ENCODE measurements at places on chromosomes 11 and 22.

- peak; percentile 50 for DNase-seq
These were observed 11.3 kb upstream of the GDPD5 start for GRCh38 chr11:75536786-75537641.

GRCh38 chr11:76863196-76863777 is 2.6 kb downstream of the ACER3 start:
- peak; percentile 8 for DNase-seq

DNA sequence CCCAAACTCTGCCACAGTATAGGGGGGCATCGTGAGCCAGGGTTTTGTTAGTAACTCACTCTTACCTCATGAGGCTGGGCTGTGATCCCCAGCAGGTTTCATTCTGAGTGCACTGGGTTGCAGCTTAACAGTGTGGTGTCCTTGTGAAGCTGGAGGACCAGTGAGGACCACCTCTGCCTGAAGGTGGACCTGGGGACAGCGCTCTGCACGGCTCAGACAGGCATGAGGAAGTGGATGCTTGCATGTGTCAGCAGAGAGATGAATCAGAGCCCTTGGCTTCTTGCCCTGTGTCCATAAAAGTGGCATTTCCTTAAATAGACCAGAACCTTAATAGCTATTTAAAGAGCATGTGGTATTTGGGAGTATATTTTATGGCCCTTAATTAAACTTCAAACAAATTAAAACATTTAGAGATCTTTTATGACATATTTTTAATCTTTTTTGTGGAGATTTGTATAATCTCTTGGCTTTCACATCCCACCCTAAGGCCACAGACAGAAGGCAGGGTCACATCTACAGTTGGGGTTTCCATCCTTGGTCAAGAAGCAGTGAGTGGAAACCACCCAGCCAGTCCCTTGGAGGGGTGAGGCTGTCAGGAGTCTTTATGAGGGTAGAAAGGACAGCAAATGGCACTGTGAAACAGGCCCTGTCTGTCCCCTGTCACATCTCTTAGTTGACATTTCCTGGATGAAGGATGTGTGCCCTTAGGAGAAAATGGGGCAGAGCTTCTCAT is 24.8 kb upstream of the ADORA2A start:
- no peak for DNase-seq

DNA sequence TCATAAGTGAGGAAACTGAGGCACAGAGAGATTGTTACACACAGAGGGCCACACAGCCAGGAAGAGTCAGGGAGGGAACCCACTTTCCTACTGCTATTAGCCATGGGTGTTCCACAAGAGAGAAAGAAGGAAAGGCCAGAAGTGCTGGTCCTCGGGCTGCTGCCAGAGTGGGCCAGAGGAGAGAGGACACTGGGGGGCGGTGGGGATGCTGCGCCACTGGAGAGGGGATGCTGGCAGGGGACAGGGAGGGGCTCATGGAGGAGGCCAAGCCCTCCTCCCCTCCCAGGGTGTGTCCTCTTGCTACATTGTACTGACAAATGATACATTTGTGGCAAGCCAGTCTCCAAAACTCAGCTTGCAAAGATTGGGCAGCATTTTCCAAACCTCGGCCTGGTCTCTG is 9.9 kb downstream of the IL10RA start:
- no peak for DNase-seq

- no peak for DNase-seq
These were observed 28.1 kb downstream of the TENM4 start for GRCh38 chr11:79412761-79413160.

GRCh38 chr11:64697663-64698375 is 25.2 kb downstream of the NRXN2 start:
- no peak for DNase-seq

DNA sequence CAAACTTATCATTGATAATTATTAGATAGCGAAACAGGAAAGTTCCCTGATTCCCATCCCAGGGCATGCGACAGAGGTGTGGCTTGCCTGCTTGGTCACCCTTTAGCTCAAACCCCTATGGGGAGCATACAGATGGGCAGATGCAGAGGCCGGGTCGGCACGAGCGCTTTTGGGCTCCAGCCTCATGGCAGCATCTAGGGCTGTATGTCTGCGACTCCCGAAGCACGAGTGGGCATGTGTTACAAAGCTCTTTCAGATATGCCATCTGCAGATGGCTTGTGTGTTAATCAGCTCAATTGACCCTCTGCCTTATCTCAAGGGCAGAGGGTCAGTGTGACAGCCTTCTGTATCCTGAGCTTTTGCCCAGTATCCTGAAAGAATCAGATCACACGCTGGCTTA is 2069.3 kb upstream of the RAG2 start:
- no peak for DNase-seq

- no peak for DNase-seq
These were observed 16.7 kb downstream of the PAFAH1B2 start for GRCh38 chr11:117160826-117161225.

Measured in CD4-positive, alpha-beta T cell treated with Interleukin-10 for 1 hour (primary cell).